Nucleus accumbens (tissue), 56 donors: ENCODE measurements at places on chromosomes 4 and X.

GRCh38 chr4:89024051-89024675 is 32.8 kb downstream of the FAM13A start:
- peak; percentile 18 for DNase-seq

GRCh38 chrX:44349561-44349960 is 6.1 kb upstream of the EFHC2 start:
- no peak for DNase-seq

DNA sequence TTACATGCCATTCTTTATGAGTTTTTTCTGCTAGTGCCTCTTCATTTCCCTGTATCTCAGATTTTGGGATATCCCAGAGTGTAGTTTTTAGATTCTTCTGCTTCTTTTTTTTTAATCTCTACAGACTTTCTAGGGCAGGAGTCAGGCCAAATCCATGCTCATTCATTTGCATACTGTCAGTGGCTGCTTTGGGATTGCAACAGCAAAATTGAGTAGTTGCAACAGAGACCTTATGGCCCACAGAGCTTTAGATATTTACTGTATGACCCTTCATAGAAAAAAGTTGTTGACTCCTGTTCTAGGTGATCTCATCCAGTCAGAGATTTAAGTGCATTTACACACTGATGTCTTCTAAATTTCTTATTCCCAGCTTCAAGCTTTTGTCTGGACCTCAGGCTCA is 35.3 kb downstream of the ARFIP1 start:
- DNase-seq = no peak

DNA sequence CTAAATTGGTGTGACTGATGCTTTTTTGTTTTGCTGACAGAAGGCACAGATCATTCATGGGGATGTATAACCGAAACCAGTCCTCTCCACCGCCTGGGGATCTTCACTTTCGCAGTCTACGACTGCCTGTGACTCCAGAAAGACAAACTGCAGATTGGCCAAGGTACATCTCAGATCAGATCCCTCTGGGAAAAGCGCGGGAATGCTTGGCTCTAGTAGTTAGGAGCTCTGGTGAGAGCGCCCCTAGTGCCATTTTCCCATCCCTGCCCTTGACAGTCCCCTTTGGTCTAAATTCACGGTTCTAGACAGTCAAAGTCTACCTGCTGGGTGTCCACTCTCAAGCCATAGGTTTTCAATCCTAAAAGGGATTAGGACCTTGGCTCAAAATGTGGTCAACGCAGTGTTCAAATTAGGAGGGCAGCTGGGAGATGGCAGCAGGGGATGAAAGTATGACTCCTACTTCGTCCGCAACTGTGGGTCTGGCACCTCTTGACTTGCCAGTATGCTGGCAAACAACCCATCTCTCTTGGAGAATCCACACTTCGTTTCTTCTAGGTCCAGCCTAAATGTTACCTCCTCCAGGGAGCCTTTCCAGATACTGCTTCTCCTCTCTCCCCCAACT is 6.9 kb upstream of the HAND2 start:
- DNase-seq = no peak

- DNase-seq = no peak
Observed at GRCh38 chrX:79366556-79366872, 620 bp downstream of the ITM2A start.

- DNase-seq = no peak
Observed at GRCh38 chr4:124839786-124840390, 127.4 kb upstream of the ANKRD50 start.

DNA sequence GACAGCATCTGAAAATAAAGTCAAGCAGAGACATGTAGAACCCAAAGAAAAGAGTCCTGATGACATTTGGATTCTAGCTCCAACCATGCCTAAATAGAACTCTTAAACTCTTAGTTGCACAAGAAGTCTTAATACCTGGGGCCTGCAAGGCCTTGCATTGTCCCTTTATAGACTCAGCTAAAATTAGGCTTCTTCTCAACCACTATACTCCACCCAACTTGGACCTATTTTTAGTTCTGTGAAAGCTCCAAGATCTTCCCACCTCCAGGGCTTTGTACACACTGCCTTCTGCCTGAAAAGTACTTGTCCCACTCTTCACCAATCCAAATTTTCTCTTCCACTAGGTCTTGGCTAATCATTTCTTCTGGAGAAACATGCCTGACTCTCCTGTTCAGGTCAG is 36.5 kb downstream of the PLK4 start:
- DNase-seq = no peak

DNA sequence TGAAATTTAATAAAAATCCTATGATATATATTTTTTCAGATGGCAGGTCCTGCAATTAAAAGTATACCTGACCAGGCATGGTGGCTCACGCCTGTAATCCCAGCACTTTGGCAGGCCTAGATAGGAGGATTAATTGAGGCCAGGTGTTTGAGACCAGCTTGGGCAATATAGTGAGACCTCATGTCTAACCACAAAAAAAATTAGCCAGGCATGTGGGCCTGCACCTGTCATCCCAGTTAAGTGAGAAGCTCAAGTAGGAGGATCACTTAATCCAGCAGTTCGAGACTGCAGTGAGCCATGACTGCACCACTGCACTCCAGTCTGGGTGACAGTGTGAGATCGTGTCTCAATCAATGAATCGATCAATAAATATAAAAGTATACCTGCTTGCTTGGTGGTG is 2.5 kb downstream of the OCIAD2 start:
- DNase-seq = no peak

DNA sequence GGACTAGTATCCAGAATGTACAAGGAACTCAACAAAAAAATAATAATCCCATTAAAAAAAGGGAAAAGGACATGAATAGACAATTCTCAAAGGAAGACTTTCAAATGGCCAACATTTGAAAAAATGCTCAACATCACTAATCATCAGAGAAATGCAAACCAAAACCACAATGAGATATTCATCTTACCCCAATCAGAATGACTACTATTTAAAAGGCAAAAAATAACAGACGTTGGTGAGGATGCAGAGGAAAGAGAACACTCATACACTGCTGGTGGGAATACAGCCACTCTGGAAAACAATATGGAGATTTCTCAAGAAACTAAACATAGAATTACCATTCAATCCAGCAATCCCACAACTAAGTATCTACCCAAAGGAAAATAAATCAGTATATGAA is 133.1 kb downstream of the KDR start:
- no peak for DNase-seq

- no peak for DNase-seq
Observed at GRCh38 chrX:124346877-124347241, 496 bp downstream of the SH2D1A start.

GRCh38 chrX:45198301-45198700 is 2.4 kb downstream of the DIPK2B start:
- DNase-seq = no peak

GRCh38 chrX:124925681-124926080 is 394.0 kb upstream of the TEX13C start:
- DNase-seq = no peak

DNA sequence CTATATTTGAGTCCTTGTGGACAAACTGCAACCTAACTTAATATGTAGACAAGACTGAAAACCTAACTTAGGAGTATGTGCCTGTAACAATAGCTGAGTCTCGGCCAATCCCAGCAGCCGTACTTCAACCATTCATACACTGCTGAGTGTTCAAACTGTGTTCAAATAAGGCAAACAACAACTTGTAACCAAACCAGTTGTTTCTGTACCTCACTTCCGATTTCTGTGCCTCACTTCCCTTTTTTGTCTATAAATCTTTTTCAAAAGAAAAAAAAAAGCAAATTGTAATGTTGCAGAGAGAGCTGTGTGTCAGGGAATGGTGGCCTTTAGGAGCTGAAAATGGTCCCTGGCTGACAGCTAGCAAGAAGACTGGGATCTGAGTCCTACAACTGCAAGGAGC is 46.0 kb downstream of the GEMIN8 start:
- no peak for DNase-seq

GRCh38 chrX:103356130-103356798 is at the start of gene TCEAL9:
TSS of gene TCEAL9 (plus strand) at chrX:103356506. CDS start at chrX:103357685, 1,179 bp downstream.
- peak; percentile 1 for DNase-seq

DNA sequence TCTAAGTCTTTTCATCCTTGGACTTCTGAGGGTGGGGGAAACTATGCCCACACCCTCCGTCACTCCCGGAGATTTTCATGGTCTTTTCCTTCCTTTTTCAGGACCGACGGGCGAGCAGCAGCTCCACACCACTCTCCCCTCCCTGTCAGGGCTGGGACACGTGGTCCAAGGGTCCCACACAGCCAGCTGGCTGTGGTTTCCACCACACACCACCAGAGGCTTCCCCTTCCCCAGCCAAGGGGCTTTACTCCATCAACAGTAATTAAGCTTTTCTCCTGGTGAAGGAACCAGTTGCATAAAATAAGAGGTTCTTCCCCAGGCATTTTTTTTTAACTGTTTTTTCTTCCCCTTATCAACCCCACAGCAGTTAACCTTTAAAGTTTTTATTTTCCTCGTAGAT is 453.9 kb downstream of the GPAT3 start:
- DNase-seq = no peak
